Lung microvascular endothelial cell (primary cell): ENCODE measurements at places on chromosomes 6 and 20. TPM values are rescaled to one million over a fixed set of nuclear protein-coding genes. Genes with fewer than 3 reads are reported as not detected.

DNA sequence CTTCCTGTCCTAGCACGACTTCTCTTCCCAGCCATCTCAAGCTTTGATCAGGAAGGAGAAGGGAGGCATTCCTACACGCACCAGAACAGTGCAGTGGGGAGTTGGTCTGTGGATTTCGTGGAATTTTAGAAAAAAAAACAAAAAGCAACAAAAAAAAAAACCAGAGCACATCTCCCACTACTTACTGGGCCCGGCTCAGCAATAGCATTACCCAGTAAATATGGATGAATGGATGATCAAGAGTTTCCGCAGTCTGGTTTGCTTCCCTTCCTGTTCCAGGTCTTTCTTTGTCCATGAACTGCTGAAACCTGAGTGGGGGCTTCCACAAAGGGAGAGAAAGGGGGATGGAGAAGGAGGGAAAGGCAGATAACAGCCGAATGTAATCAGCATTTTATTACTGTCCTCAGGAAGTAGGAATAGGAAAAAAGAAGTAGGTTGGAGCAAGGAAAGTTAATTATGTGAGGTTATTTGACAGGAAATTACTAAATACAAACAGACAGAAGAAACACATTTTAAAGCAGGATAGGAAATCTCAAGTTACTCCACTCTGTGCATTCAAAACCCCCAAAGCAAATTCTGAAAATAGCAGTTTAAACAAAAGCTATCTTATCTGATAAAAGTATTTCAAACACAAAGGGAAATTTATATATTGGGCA lies 349.0 kb downstream of the PRL start:
- peak; percentile 67 for DNase-seq

- no peak for DNase-seq
These were observed 29.2 kb downstream of the SYNJ2 start for GRCh38 chr6:158010591-158011477.

DNA sequence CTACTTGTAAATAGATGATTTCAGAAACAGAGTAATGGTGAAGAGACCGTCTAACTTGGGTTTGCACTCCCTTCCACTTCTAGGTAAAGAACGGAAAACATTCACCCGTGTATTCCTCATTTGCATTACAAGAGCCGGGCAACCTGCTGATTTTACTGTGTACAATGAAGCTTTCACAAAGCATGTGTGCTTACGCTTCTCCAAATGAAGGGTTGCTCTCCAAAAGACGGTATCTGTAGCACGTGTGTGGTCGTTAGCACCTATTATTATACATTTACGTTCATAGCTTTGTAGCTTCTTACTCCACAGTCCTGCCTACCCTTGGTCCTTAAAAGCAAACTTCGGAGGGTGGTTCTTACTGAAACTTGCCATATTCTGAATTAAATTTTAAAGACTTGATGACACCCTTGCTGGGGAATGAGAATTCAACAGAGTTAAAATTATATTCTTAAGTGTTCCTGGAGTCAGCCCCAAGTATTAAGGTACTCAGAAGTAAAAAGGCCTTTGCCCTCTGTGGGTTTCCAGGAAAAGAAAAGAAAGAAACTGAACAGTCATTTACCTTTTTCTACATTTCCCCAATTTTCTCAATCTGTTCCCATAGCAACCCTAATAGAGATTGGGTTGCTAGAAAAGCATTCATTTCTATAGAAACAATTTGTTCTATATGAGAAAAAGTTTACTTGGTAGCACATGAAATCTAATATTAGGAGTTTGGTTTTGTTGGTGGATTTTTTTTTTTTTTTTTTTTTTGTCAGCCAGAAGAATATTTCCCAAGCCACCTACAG lies 61.9 kb upstream of the KCNG1 start:
- no peak for DNase-seq

WFDC13 gene
- total RNA-seq, result not detected in 2 replicates

ABHD16B gene
- not detected in 2 replicates for total RNA-seq

DNA sequence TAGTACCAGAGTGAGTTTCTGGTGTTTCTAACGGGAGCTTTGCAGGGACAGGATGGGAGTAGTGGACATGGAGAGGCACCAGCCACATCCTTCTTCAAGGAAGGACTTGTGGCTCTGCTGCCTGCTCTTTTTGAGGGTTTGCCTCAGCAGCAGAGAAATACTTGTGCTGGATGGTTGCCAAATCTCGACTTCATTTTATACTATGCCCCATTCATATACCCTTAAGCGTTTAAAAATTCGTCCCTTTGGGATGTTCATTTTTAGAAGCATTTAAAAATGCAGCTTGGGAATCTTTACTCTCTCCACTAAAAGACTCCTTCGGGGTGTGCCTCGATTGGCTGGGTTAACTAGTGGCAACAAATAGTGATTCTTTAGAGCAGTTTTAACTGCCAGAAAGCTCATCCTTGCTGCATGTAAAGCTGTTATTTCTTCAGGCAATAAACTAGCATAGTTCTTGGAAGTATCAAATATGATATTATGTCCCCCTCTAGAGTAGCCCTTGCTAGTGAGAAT lies 126.5 kb upstream of the B3GAT2 start:
- DNase-seq, result no peak

PEX6 gene
- 6.3 and 19.2 TPM in 2 replicates for total RNA-seq

- DNase-seq, result no peak
These were observed 9.6 kb downstream of the FAM83B start for GRCh38 chr6:54856129-54856528.

GRCh38 chr20:56513161-56514150 lies 11.1 kb upstream of the FAM209A start:
- no peak for DNase-seq

BPIFB2 gene
- not detected in 2 replicates for total RNA-seq
